Camera-type eye (tissue), 1 donor: ENCODE measurements at places on chromosomes 7 and 10. TPM values are rescaled to one million over a fixed set of nuclear protein-coding genes. Genes with fewer than 3 reads are reported as not detected.

PKD2L1 gene
- 0.16 TPM for total RNA-seq

MORN4 gene
- total RNA-seq: 15.7 TPM

MINDY3 gene
- 65.4 TPM for total RNA-seq

CCDC3 gene
- 13.0 TPM for total RNA-seq

CC2D2B gene
- total RNA-seq: 2.5 TPM

HHEX gene
- 2.9 TPM for total RNA-seq

CARD11 gene
- 1.6 TPM for total RNA-seq

OPALIN gene
- total RNA-seq: not detected

CNPY1 gene
- not detected for total RNA-seq

BMS1 gene
- 21.1 TPM for total RNA-seq

TRIM73 gene
- total RNA-seq: 2.0 TPM

PPP1R17 gene
- total RNA-seq: 0.33 TPM

TUBAL3 gene
- total RNA-seq: 0.49 TPM

NACAD gene
- total RNA-seq: 8.9 TPM

PNLIP gene
- not detected for total RNA-seq

ANKRD2 gene
- total RNA-seq: 0.55 TPM

A1CF gene
- not detected for total RNA-seq

SYT15B gene
- 4.0 TPM for total RNA-seq

ZNF804B gene
- 6.3 TPM for total RNA-seq

OR2A5 gene
- total RNA-seq: not detected

STN1 gene
- 22.4 TPM for total RNA-seq

SH2D4B gene
- total RNA-seq: not detected

ASB15 gene
- not detected for total RNA-seq

GATA3 gene
- total RNA-seq: 1.6 TPM

PANK1 gene
- 18.6 TPM for total RNA-seq

TRPV5 gene
- total RNA-seq: 0.16 TPM

FGFBP3 gene
- 15.3 TPM for total RNA-seq

LRRC61 gene
- 26.6 TPM for total RNA-seq

HOXA10 gene
- not detected for total RNA-seq

LLCFC1 gene
- total RNA-seq: not detected

SPACDR gene
- not detected for total RNA-seq

NPC1L1 gene
- total RNA-seq: not detected

MINDY4 gene
- total RNA-seq: 10.2 TPM

SGCE gene
- 128 TPM for total RNA-seq

ACTL6B gene
- total RNA-seq: 14.7 TPM

HTRA1 gene
- total RNA-seq: 172 TPM

NME8 gene
- not detected for total RNA-seq

GIMAP4 gene
- total RNA-seq: 22.5 TPM

FASTK gene
- 65.1 TPM for total RNA-seq

OPN1SW gene
- 35.2 TPM for total RNA-seq

TMEM270 gene
- total RNA-seq: not detected

TAS2R41 gene
- total RNA-seq: not detected

POM121 gene
- 17.7 TPM for total RNA-seq
